ENCODE measurements at places on chromosomes 12 and 14.

- no peak for DNase-seq
These were observed 72.9 kb downstream of the FRMD6 start for GRCh38 chr14:51724650-51725049.

DNA sequence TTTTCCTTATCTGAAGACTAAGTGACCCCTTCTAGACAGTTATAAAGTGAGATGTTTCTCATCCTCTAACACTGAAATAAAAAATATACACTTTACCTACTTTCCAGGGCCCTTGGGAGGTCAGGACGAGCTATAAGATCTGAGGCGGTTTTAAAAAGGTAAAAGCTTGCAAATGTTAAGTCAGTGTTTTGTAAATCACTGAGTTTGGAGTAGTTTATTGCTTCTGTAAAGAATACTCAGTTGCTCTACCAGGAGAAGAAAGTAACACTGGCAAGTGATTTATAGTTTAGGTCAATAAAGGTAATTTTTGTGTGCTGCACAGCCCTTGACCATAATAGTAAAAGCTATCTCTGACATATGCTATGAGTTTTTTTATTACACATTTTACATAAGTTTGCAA is 584.5 kb downstream of the TMTC2 start:
- DNase-seq: no peak

- DNase-seq: no peak
These were observed 92.5 kb downstream of the ADCK1 start for GRCh38 chr14:77892381-77892871.

- DNase-seq: no peak
These were observed 7.3 kb downstream of the POMT2 start for GRCh38 chr14:77313371-77313770.

DNA sequence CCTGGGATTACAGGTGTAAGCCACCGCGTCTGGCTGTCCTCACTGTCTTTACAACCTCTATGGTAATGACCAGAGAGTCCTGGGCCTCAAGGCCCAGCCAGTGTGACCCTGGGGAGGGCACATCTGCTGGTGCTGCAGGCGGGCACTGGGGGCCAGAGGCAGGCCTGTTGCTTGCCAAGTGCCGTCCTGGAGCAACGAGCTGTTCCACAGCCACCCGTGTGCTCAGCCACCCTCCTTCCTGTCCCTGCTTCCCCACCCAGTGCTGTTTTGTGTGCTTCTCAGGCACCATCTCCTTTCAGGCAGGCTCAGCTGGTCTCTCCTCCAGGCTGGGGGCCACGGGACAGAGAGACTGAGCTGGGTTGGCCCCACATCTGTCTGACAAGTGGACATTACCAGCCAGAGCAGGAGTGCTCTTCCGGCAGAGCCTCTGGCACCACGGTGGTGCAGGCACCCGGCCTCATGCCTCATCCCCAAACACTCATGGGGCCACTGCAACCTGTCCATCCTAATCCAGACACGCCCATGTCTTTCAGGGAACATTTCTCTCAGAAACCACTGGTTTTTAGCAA is 9.0 kb downstream of the SLC25A47 start:
- no peak for DNase-seq

DNA sequence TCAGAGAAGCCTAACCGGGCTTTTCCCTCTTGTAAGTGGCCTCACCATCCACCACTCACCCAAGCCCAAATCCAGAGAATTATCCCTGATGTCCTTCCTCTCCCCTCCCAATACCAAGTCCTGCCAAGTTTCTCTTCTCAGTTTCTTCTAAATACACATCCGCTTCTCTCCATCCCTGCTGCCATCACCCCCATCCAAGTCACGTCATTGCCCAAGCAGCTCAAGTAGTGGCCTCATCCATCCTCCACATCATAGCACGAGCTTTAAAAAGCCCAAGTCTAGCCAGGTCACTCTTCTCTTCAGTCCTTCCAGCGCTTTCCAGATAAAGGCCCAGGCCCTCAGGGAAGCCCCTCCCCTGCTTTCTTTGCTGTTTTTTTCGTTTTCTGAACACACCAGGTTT is 25.4 kb downstream of the IL31 start:
- no peak for DNase-seq

GRCh38 chr12:46342562-46343033 is 30.0 kb downstream of the SLC38A2 start:
- peak; percentile 46 for DNase-seq

DNA sequence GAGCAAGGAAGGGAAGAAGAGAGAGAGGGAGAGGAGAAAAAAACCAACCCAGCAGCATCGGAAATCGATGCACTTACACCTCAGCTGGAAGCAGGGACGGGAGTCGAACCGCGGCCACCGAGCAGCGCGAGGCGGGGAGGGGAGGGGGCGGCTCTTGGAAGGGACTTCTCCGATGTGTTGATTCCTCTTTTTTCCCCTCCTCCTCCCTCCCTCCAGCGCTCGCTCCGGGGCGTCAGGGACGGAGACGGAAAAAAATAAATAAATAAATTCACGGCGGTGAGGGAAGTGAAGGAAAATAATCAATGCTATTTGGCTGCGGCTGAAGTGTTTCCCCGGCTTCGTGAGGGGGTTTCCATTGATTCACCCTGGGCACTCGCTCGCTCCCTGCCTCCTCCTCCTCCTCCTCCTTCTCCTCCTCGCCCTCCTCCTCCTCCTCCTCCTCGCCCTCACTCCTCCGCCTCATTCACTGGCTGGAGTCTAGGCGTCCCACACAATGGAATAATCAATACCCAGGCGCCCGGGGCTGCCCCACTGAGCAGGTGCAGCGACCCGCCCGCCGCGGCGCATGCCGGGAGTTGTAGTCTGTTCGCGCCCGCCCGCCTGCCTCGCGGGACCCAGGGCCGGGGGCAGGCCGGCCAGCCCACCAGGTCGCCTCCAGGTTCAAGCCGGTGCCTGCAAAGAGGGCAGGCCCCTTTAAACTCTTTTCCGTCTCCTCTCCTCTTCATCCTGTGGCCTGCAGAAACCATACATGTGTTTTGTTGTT is at the start of gene ZFHX2:
TSS of gene ZFHX2 (minus strand) at position 500 of the 763 bp plus-strand sequence. CDS start 16,440 bp downstream, outside the sequence.
- DNase-seq: peak; percentile 76

- peak; percentile 25 for DNase-seq
These were observed 179.0 kb downstream of the SLC15A4 start for GRCh38 chr12:128644664-128645296.

DNA sequence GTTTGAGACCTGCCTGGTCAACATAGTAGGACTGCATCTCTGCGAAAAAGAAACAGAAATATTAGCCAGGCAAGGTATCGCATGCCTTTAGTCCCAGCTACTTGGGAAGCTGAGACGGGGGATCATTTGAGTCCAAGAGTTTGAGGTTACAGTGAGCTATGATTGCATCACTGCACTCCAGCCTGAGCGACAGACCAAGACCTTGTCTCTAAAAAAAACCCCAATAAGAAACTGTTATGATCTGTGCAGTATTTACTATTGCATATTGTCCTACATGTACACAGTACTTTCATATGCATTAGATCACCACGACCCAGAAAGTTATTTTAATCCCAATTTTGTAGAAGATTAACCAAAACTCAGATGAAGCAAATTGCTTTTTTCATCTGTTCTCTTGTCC is 187.5 kb downstream of the PCNX1 start:
- DNase-seq: no peak

- no peak for DNase-seq
These were observed 23.6 kb upstream of the RPLP0 start for GRCh38 chr12:120224304-120225199.

GRCh38 chr14:50772412-50772811 is 58.5 kb downstream of the NIN start:
- DNase-seq: no peak

DNA sequence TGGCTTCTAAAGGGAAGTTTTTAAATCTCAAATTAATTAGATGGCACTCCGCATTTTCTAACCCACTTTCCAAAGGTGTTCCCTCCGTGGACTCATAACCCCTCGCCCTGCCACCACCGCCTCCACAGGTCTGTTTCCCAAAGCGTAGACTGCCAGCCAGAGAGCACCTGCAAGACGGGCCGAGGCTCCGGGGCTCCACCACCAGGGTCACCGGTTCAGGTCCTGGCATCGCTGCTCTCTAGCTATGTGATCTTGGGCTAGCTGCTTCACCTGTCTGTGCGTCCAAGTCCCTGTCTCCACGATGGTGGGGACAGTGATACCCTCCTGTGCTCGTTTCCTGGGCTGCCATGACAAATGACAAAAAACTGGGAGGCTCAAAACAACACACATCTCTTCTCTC is 11.5 kb downstream of the RIMBP2 start:
- no peak for DNase-seq

DNA sequence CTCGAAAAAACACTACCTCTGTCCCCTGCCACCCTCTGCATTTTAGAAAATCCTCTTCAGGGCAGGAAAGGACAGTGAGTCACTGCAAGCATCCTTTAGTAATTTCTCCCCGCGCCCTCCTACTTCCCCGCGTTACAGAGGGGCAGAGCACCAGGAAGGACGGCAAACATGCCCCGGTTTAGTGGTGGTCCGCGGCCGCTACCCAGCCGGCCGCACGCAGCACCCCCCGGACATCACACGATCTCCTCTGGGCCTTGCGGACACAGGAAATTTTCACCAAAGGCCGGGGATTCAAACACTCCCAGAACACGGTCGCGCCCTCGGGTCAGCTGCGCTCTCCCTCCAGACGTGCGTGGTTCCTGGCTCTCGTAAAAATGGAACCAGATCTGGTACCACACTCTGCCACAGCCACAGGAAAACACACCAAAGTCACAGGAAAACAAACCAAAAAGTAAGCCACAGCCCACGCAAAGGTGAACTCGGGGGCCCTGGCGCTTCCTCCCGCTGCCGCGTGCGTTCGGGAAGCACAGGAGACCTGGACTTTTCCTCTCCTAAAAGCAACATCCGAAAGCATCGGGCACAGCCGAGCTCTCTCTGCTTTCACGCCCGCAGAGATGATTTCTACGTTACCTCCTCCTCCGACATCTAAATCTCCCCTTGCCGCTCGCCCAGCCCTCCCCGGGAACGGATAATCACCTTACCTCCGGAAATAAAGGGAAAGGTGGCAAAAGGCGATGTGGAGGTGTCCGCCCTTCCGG is 839 bp downstream of the SLC38A1 start:
- peak; percentile 50 for DNase-seq

GRCh38 chr12:117402363-117402762 is 40.9 kb upstream of the NOS1 start:
- DNase-seq: no peak

DNA sequence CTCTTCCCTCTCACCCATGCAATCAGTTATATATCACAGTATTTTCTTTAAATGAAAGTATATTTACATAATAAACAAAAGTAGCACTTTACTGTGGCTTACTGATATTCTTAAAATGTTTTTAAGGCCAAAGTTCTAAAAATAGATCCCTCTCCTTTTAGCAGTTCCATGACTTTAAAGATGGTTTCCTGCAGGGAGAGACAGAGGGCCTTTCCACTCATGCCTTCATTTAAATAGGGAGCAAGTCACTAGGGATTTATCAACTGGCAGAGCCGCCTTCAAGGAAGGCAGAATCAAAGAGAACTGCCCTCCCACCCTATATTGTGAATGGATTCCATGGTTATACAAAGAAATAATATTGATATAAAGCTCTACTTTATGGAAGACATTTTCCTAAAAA is 55.5 kb downstream of the DUSP16 start:
- DNase-seq: no peak

GRCh38 chr14:100594625-100594951 is 7.4 kb upstream of the BEGAIN start:
- DNase-seq: no peak

GRCh38 chr14:51612449-51612848 is 39.3 kb upstream of the FRMD6 start:
- DNase-seq: no peak

DNA sequence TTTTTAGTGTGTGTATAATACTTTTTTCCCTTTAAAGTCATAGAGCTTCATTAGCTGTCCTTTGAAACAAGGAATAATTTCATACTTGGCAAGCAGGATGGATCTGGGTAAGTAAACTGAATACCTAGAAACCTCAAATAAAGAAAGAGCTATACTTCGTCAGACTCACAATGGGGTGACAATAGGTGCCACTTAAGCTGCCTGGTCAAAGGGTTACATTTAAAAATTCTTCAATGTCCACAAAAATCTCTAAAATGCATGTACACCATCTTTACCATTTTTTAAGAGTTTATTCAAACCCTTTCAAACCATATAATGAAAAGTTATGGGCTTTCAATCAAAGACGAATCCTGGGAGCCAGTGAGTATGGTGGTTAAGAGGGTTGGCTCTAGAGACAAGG is 3.1 kb downstream of the GIT2 start:
- no peak for DNase-seq

GRCh38 chr12:59185295-59185694 is 265.0 kb upstream of the LRIG3 start:
- DNase-seq: no peak

GRCh38 chr14:35999294-35999693 is 173.2 kb downstream of the BRMS1L start:
- DNase-seq: no peak

- no peak for DNase-seq
These were observed 3.4 kb upstream of the SLCO1A2 start for GRCh38 chr12:21337959-21338744.

- DNase-seq: peak; percentile 81
These were observed 27.7 kb downstream of the FIGNL2 start for GRCh38 chr12:51820526-51821439.

- no peak for DNase-seq
These were observed 441.7 kb downstream of the FUT8 start for GRCh38 chr14:65854215-65854614.

DNA sequence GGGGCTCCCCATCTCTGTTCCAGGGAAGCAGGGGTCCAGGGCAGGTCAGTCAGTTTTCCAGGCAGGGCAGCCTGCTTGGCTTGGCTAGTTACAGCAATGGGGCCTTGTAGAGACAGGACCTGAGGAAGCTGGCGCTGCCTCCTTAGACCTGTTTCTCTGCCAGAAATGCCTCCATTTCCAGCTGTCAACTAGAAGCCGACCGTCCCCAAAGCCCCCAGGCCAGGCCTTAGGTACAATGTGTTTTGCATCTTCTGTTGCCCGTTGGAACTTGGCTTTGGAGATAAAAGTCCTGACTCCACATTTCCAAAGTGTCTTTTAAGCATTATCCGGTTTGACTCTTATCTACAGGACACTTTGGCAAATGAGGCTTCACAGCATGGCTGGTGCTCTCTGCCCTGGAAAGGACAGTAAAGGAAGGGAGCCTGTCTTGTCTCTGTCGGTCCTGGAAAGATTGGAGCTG is 42.6 kb downstream of the KRT80 start:
- no peak for DNase-seq
